Gastroesophageal sphincter (tissue), 4 donors: ENCODE measurements at places on chromosomes 6 and 20. TPM values are rescaled to one million over a fixed set of nuclear protein-coding genes. Genes with fewer than 3 reads are reported as not detected.

DLK2 gene
- total RNA-seq: not detected

GPX5 gene
- not detected for total RNA-seq

PAK5 gene
- not detected for total RNA-seq

SEC23B gene
- 27.5 TPM for total RNA-seq

ABHD16B gene
- total RNA-seq: not detected

NMBR gene
- not detected for total RNA-seq

CYP39A1 gene
- total RNA-seq: 7.6 TPM
